ENCODE measurements at places on chromosomes 16 and 17.

- no peak for DNase-seq
Observed at GRCh38 chr17:9886141-9886930, 18.7 kb downstream of the RCVRN start.

- DNase-seq, result no peak
Observed at GRCh38 chr17:38961413-38961812, 5.8 kb downstream of the FBXO47 start.

DNA sequence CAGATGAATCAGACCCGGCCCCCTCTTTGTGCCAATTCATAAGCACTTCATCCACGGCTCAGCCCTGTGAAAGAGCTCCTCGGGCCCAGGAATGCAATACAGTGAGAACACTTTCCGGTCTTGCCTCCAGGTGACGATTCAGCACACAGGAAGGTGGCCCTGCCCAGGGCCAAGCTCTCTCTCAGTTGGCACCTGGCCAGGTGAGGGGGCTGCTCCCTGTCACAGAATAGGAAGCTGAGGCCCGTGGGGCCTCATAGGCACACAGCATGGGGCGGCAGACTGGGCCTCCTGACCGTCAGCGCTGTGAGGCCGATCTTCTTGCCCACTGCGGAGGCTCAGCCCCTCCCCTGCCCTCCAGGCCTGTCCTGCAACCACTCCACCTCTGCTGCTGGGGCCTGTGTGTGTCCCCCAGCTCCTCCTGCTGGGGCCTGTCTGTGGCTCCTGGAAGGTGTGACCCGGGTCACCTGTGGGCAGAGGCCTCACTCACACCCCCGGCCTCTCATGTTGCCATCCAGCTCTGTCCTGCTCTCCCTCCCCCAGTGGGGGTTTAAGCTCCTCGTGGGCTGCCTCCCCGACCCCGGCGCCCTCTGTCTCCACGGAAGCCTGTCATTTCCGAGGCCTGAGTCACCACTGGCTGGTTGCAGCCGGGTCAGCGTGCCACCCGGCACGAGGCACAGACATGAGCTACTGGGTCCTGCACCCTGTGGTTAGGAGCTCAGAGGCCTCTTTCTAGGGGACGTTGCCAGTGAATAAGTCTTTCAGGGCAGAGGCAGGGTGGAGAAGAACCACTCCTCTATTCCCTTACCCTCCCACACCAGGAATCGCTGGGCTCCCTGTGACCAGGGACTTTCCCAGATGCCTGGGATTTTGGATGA lies 114.4 kb downstream of the SEC14L1 start:
- DNase-seq, result no peak

GRCh38 chr17:17770632-17771044 lies 66.1 kb downstream of the SREBF1 start:
- DNase-seq, result no peak

- no peak for DNase-seq
Observed at GRCh38 chr16:67246756-67247191, 507 bp downstream of the FHOD1 start.

- no peak for DNase-seq
Observed at GRCh38 chr16:57167953-57168352, 17.9 kb downstream of the PSME3IP1 start.

All from cerebellar nuclear complex (tissue), 1 donor.